ENCODE measurements at places on chromosomes 13 and 19.

GRCh38 chr13:50366488-50367174 lies 351.4 kb downstream of the KCNRG start:
- DNase-seq, result no peak

DNA sequence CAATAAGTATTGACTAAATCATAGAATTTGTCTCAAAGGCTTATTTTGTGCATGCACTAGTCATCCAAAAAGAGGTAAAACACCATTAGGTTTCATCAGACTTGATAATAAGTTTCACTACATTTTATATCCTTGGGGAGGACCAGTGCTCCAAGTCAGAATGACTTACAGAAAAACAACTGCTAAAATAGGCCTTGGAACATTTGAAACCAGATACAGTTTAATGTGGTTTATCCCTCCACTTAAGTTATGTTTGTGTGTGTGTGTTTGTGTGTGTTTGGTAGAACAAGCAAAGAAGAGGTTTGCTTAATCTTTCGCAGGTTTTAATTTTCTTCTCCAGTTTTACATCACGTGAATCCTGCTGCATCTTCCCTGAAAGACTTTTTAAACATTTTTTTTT lies 570.9 kb downstream of the PCDH9 start:
- no peak for DNase-seq

GRCh38 chr19:4559569-4559968 lies at the start of gene SEMA6B:
Gene SEMA6B (minus strand): TSS chr19:4559684. CDS start chr19:4558457, 1,227 bp downstream.
- peak; percentile 60 for DNase-seq

- DNase-seq, result no peak
These were observed 126.8 kb upstream of the SPATA13 start for GRCh38 chr13:24033527-24034302.

GRCh38 chr19:18430417-18431144 lies 7.4 kb downstream of the ISYNA1 start:
- DNase-seq, result no peak

DNA sequence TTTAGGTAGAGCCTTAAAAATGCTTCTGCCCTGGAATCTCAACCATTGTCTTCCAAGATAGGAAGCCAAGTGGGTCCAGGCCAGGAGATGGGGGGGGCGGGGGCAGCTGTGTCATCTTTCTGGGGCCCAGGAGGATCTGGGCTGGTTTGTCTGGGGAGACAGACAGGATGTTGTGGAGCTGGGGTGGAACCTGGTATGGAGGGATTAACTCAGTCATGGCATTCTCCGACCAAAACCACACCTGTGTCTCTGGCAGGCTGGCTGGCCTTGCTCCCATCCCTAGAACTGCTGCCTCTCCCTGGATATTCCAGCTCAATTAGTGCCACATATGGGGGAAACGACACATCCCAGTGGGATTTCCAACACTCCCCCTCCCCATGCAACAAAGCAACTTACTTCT lies 2.7 kb upstream of the MAP2K7 start:
- no peak for DNase-seq

- DNase-seq, result no peak
These were observed 30.4 kb upstream of the TMEM255B start for GRCh38 chr13:113728571-113729054.

GRCh38 chr19:4369109-4369887 lies 25.9 kb downstream of the MPND start:
- peak; percentile 63 for DNase-seq

DNA sequence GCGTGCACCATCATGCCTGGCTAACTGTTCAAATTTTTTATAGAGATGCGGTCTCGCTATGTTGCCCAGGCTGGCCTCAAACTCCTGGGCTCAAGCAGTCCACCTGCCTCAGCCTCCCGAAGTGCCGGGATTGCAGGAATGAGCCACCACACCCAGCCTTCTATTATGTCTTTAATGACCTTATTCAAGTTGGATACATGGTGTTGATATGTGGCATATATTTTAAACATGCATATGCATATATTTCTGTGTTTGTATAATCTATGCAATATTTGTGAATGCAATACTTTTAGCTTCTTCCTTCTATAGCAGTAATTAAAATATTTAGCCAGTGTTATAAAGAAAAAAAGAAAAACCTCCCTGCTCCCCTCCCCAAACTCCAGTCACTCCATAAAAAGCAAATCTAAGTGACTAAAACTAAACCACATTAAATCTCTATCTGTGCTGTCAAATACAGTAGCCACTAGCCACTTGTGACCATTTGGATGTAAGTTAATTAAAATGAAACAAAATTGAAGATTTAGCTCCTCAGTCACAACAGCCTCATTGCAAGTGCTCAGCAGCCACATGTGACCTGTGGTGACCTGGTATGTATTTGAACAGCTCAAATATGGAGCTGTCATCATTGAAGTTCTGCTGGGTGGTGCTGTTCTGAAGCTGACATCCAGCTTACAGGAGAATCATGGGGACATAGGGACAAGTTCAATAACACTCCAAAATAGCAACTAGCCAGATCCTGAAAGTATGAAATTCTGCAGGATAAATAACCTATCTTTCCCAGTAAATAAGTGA lies 27.4 kb downstream of the FCGBP start:
- DNase-seq, result no peak

DNA sequence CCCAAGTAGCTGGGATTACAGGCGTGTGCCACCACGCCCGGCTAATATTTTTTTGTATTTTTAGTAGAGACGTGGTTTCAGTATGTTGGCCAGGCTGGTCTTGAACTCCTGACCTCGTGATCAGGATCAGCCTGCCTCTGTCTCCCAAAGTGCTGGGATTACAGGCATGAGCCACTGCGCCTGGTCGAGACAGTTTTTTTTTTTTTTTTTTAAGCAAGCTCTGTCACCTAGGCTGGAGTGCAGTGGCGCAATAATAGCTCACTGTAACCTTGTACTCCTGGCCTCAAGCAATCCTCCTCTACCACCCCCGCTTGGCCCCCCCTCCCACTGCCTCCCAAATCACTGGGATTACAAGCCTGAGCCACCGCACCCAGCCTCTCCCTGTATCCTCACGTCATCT lies 6.4 kb upstream of the MAP2K7 start:
- DNase-seq, result no peak

DNA sequence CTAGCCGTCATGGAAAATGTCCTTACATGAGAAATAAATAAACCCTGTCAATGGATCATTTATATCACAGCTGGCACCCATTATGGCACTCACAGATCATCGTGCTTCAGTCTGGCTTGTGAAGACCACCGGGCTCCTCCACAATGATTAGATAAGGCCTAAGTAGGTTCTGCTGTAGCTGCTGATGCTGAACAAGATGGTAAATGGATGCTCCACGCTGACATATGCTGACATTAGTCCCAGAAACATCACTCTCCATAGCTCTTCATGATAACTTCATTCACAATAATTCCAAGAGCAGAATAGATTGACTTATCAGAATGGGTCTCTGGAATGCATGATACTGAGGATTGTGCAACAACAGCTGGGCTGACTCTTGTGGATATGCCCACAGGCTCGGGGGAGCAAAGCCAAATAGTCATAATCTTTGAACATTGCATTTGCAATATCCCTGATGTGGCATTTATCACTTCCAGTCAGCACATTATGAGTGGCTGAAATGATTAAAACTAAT lies 63.8 kb upstream of the RXFP2 start:
- no peak for DNase-seq

DNA sequence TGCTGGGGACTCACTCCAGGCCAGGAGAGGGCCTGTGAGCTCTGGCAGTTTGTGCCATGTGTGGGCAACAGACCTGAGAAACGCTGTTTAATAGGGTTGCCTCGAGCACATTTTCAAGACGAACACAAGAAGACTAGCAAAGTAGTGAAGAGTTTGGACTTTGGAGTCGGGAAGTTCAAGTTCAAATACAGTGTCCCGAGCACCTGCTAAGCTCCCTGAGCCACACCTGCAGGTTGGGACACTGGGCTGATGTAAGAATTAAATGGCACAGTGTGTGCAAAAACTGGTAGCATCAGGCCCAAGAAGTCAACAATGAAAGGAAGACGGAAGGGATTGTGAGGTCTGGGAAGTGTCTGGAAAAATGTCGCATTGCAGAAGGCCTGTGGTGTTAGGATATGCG lies 112.8 kb upstream of the PABPC3 start:
- no peak for DNase-seq

Data from HL-60 (cell line).